ENCODE measurements at places on chromosomes 13 and 19.

DNA sequence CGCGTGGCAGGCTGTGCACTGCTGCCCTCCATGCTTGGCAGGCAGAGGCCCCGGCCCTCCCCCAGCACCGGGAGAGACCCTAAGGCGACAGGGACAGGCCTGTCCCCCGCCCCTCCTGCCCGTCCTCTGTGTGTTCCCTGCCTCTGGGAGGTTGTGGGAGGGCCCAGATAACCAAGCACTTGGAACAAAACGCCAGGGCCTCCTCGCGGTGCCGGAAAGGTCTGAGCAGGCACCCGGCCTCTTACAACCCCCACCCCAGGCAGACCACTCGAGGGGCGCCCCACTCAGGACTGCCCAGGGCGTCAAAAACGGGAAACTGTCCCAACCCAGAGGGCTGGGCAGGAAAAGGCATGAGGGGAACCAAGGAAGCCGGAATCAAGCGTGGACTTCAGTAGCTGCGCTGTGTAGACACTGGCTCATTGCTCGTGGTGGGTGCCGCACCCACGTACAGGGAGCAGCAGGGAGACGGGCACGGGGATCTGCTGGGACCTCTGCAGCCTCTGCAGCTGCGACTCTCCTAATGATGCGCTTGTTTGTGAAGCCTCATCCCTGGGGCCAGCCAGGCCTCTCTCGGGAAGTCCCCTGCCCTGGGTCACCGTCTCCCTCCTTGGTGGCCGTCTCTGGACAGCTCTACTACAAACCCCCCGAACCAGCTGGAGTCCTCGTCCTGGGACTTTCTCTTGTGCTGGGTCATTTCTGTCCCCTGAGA is 20.0 kb downstream of the GNA11 start:
- no peak for DNase-seq

DNA sequence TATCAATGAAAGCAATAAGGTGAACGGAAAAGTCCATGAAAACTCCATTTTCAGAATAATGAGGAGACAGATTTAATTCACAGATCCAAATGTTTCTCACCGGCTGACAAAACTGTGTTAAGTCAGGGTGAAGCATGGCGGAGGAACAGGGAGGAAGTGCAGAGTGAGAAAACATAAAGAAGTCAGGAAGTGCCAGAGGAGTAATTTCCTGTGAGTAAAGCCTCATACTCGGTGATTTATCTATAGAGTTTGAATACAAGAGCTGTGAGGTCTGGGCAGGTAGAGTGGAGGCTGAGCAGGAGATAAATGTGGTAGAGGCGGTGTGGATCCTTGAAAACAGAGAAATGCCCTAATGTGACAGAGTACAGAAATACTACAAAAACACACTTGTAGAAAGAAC is 11.4 kb downstream of the CARD8 start:
- DNase-seq: peak; percentile 9

- no peak for DNase-seq
Measured at GRCh38 chr13:27482983-27483382, 32.6 kb upstream of the MTIF3 start.

GRCh38 chr19:11090264-11090996 is 1.2 kb downstream of the LDLR start:
- peak; percentile 97 for DNase-seq

GRCh38 chr13:31094331-31095015 is 67.2 kb downstream of the HSPH1 start:
- DNase-seq: no peak

DNA sequence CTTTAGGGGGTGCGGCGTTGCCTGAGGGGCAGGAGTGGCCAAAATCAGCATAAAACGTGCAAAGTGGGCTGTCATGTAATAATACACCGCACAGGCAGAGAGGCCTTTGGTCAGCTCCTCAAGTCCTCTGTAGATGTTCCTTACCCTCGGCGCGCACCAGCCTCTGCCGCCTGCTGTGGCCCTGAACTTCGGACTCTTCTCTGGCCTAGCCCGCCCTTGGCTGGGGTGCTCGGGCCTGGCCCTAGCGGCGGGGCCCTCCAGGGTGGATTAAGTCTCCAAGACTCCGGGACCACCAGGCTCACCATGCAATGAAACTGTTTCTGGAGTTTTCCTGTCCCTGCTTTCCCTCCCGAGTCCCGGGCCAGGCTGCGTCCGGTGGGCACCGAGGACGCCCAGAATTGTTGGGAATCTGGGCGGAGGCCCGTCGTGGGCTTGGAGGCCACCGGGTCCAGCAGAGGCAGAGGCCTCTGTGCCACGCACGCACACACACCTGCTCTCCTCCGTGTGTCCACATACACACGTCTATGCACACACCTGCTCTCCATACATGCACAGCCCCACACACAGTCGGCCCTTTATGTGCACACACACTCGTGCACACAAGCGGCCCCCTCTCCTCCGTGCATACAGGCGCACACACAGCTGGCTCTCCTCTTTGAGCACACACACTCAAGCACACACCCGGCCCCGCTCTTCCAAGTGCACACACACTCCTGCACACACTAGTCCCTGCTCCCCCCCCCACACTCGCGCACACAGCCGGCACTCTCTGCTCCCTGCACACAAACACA is 1.5 kb upstream of the TFDP1 start:
- DNase-seq: no peak

DNA sequence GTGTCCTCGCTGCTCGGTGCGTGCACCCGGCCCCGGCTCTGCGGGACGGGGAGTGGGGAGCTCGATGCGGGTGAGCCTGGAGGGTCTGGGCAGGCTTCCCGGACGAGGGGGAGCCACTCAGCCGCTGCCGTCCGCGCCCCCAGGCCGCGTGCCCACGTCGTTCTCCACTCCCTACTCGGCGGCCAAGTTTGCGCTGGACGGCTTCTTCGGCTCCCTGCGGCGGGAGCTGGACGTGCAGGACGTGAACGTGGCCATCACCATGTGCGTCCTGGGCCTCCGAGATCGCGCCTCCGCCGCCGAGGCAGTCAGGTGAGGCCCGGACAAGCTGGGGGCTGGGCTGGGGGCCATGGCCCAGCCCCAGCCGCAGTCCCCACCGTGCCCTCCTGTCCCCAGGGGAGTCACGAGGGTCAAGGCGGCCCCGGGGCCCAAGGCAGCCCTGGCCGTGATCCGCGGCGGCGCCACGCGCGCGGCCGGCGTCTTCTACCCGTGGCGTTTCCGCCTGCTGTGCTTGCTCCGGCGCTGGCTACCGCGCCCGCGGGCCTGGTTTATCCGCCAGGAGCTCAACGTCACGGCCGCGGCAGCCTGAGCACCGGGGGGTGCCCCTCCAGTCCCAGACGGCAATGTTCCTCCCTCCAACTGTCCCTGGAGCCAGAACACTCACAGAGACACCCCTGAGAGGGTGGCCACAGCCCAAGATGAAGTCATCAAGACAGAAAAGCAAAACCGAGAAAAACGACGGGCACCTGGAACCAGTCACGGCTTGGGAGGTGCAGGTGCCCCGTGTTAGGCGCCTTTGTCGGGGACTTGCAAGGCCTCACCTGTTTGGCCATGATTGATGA is 2.5 kb upstream of the RPL36 start:
- no peak for DNase-seq

DNA sequence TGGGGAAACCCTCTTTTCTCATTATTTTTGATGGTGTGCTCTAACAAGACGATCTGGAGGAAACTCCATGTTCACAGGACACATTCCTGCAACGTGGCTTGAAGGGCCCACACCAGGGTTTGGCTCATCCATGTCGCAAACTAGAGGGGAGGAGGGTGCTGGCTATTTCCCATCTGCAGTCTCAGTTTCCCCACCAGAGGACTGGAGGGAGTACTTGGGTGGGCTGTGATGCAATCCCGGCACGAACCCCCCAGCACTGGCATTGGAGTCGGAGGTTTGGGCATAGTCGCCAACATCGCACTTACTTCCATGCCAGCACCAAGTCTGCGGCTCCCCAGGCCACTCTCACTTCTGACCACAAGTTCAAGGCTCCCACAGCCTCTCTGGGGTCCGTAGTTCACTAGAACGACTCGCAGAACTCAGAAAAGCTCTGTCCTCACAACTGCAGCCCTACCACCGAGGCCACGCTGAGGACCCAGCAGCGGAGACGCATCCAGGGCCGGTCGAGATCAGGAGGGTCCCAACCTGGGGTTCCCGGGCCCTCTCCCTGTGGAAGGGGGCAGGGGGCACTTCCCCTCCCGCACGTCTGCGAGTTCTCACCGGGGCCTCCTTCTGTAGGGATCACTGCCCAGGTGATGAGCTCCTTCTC is 165.6 kb upstream of the SOX1 start:
- DNase-seq: no peak

DNA sequence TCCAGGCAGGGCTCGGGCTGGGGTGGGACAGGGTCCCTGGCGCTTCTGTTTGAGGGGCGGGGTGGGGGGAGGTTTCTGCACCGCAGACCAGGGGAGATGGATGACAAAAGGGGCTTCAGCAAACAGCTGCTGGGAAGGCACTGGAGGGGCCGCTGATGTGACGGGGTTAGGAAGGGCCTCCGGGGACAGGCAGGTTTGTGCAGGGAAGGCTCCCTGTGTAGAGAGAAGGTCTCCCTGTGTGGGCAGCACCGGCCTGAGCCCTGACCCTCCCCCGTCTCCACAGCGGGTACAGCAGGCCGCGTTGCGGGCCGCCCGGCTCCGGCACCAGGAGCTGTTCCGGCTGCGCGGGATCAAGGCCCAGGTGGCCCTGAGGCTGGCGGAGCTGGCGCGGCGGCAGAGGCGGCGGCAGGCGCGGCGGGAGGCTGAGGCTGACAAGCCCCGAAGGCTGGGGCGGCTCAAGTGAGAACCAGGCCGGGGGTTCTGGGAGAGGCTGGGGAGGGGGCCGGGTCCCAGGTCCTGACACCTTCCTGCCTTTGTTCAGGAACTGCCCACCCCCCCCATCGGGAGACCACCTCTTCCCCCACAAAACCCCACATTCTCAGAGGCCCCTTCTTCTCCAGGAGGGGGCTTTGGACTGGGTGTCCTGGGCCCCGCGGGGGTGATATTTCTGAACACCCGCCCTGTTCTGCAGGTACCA is 9.9 kb downstream of the NOP53 start:
- no peak for DNase-seq

DNA sequence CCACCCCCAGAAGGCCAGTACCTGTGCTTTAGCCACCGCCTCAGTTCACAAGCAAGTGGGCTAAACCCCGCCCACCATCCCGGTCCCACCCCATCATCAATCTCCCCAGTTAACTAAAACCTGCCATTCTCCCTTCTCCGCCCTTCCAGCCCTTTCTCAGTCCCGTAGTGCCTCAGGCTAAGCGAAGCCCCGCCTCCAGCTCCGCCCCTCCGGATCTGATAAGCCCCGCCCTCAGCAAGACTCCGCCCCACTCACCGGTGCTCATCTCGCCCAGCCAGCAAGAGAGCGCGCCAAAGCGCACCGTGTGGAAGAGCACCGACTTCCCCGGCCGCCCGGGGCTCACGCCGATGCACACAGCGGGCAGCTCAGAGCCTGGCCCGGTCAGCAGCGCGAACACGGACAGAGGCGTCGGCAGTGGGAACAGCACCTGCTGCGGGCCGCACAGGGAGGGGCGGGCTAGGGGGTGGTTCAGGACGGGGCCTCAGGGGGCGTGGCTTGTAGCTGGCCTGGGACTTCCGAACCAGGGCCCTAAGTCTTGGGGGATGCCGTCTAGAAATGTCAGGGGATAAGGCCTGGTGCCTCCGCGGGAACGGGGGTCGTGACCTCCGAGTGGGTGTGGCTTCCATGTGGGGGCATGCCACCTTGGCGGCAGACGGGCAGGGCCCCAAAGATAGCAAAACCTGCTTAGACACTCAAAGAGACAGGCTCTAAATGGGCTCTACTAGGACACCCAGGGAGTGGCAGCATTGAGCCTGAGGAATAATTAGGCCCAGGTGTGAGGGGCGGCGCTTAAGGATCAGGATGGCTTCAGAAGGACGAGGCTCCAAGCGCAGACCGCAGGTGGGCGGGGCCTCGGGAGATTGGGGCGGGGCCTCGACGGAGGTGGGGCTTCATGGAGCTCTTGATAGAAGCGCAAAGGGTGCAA is 21.4 kb downstream of the MAP4K1 start:
- DNase-seq: peak; percentile 11

GRCh38 chr13:25204863-25205262 is 32.8 kb upstream of the AMER2 start:
- no peak for DNase-seq

DNA sequence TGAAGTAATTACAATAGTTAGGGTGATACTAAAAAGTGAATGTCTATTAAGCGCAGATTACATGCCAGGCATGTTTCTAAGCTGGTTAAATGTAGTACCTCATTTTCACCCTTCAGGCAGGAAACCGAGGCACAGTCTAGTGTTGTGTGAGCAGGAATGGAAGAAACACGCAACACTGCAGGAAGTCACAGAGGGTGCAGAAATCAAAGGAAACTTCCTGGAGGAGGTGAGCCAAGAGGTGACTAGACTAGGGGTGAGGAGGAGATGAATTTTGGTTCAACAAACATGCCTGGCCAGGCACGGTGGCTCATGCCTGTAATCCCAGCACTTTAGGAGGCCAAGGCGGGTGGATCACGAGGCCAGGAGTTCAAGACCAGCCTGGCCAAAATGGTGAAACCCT is 41.8 kb downstream of the ZNF473 start:
- no peak for DNase-seq

DNA sequence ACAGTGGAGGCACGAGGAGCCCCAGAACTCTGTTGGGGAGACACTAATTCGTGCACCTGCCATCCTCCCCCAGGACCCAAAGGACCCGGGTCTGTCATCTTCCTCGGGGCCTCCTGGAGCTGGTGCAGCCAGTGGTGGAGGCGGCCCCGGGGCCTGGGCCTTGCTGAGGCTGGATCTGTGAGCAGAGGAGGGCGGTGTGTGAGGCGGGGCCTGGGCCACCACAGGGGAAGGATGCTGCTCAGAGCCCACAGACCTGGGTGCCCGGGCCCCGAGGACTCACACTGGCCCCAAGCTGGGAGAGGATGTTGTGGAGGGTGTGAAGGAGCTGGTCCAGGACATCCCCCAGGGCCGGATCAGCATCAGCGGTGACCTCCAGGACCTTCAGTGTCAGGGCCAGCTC is 8.3 kb downstream of the IFNL3 start:
- no peak for DNase-seq

DNA sequence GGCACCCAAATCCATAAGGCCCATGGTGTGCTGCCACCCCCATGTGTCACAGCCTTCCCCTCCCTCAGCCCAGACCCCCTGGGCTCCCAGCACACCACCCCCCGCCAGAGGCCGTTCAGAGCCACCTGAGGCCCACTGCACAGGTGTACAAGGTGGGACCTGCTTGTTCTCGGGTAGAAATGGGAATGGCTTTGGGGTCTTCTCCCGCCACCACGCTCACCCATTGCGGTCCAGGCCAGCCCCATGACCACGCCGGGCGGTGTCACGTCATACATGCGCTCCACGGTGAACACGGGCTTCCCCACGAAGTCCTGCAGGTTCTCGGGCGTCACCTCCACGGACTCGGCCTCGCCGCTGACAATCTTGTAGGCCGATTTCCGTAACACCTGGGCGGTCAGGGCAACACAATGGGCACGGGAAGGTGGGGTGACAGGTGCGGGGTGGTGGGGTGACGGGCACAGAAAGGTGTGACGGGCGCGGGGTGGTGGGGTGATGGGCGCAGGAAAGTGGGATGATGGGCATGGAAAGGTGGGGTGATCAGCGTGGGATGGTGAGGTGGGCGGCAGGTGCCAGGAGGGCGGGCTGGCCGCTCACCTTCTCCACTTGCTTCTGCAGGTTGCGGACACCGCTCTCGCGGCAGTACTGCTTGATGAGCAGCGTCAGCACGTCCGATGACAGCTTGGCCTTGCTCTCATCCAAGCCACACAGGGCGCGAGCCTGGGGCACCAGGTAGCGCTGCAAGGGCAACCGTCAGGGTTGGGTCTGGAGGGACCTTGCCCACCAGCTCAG is 4.3 kb downstream of the RPL36 start:
- DNase-seq: no peak

GRCh38 chr19:47097396-47098201 is 16.0 kb downstream of the ZC3H4 start:
- DNase-seq: no peak

- DNase-seq: no peak
Measured at GRCh38 chr13:71417205-71417604, 449.8 kb downstream of the DACH1 start.

- DNase-seq: no peak
Measured at GRCh38 chr19:54470276-54470887, 2.7 kb downstream of the CDC42EP5 start.

Data from EH (cell line).